NCI-H146 (cell line): ENCODE measurements at places on chromosomes 1 and 21.
A peak's percentile ranks its signal among the peaks of the same experiment; 100 is the strongest.

DNA sequence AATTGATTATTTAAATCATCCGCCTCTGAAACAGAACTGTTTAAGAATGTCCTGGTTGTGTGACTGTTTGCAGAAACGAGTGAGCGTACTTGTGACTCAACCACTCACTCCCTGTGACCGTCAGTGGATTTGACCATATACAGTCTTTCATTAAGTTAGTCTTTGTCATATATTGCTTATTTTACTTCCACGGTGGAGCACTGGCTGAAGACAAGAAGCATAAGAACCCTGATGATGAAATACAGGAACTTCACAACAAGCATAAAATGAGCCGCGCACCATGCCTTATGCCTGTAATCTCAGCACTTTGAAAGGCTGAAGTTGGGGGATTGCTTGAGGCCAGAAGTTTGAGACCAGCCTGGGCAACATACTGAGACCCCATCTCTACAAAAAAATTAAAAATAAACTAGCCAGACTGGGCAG is 194.0 kb downstream of the TOMM20 start:
- no peak for DNase-seq

- DNase-seq = no peak
Observed at GRCh38 chr1:23742670-23743286, 493 bp upstream of the ELOA start.

DNA sequence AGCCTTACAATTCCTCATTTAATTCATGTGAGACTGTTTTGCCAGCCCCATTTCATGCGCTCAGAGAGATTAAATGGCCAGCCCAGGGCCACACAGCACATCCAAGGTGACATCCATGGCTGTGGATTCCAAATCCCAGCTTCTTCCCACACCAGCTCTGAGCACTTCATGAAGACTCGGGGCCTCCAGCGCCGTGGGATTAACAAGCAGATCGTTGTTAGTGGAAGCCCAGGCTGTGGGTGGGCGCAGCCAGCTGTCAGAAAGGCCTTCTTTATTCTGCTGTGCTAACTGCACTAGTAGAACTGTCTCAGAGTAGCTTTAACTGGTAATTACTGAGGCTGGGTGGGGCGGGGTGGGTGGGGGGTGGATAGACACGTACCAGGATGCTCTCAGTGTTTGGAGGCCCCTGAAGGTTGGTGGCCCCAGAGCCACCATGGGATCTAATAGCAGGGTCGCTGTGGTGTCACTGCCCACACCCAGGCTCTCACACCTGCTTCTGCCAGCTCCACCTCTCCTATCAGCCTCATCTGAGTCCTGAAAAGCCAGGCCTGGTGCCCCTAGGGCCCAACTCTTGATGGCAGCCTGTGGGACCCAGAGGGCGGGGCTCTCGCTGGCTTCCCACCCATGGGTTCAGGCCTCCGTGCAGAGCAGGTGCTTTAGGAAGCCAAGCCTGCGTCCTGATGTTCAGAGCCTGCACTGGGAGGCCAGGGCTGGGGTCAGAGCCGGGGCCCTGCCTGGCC is 3.4 kb downstream of the BMP8A start:
- no peak for DNase-seq

- no peak for DNase-seq
Observed at GRCh38 chr1:179876300-179876715, 1.3 kb downstream of the TOR1AIP2 start.

- no peak for DNase-seq
Observed at GRCh38 chr1:41528106-41528505, 43.6 kb upstream of the EDN2 start.

DNA sequence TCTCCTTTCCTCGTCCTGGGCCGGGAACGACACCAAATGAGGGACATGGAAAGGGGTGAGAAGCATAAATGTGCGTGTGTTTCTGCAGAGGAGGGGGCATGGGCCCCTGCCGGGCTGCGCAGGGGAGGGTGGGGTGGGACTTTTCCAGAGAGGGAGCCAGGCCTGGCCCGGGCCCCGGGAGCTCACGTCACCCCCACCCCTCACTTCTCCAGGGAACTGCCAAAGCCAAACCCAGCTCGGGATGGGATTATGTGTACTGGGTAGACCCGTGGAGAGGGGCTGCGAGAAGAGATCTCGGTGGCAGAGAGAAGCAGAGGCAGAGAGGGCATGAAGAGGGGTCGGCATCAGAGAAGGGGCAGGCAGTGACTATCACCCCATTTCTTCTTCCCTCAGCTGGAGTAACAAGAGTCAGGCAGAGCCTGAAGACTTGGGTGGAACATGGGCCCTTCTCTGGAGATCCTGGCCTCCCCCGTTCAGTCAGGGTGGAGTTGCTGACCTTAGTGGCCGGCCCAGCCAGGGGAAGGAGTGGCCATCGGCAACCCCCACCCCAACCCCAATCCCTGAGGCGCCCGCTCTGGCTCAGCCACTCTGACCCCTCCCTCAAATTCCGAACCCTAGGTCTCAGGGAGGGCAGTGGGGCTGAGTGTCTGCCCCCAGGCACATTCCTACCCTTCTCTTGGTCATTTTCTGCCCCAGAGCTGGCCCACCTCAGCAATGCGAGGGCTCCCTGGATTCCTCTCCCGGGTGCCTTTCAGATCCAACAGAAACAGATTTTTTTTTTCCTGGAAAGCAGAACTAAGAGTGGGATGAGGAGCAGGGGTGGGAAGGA is 1.2 kb downstream of the ADAMTSL4 start:
- DNase-seq = no peak

DNA sequence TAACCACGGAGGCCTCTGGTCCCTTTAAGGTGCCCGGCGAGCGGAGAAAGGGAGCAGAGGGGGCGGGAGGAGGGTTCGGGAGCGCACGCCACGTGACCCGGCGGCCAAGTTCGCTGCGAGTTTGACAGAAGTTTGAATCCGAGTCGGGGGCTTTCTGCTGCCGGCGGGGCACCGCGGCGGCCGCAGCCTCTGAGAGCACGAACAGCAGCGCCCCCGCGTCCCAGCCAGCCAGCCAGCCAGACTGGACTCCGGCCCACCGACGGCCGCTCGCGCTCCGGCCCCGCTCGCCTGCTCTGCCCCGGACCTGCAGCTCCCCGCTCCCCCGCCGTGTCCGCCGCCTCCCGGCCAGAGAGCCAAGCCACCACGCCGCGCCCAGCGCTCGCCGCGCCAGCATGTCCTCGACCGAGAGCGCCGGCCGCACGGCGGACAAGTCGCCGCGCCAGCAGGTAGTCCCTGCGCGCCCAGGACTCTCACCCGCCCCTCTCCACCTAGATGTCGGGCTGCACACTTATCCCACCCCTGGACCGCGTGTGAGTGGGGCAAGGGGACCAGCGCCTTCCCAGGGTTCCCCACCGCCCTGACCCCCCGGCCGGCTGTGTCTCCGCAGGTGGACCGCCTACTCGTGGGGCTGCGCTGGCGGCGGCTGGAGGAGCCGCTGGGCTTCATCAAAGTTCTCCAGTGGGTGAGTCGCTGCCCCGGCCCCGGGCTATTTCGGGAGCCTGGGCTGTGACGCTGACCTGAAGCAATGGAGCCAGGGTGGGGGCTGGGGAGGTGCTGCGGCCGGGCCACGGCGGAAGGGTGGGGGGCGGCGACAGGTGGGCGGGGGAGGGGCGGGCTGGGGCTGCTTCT is at the start of gene SYPL2:
TSS of gene SYPL2 (plus strand) at position 95 of the 849 bp plus-strand sequence. CDS start at position 393, 298 bp downstream.
- peak; percentile 52 for DNase-seq

- DNase-seq = no peak
Observed at GRCh38 chr1:24803987-24804530, 58.8 kb downstream of the CLIC4 start.

DNA sequence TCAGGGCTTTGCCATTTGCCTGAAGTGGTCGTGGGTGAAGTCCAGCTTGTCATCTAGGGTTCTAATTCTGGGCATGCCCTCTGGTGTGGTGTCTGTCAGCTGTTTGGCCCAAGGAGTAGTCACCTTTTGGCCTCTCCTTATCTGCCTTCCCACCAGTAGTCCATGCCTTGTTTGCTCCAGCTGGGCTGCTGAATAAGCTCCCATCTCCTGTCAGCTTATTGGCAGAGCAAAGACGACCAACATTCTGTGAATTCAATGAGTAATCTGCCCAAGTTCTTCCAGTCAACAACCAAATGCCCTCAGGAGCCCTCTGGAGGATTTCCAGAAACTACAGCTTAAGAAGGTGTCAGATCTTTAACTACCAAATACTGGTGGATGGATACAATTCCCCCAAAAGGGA is 7.0 kb downstream of the BCAN start:
- peak; percentile 26 for DNase-seq

DNA sequence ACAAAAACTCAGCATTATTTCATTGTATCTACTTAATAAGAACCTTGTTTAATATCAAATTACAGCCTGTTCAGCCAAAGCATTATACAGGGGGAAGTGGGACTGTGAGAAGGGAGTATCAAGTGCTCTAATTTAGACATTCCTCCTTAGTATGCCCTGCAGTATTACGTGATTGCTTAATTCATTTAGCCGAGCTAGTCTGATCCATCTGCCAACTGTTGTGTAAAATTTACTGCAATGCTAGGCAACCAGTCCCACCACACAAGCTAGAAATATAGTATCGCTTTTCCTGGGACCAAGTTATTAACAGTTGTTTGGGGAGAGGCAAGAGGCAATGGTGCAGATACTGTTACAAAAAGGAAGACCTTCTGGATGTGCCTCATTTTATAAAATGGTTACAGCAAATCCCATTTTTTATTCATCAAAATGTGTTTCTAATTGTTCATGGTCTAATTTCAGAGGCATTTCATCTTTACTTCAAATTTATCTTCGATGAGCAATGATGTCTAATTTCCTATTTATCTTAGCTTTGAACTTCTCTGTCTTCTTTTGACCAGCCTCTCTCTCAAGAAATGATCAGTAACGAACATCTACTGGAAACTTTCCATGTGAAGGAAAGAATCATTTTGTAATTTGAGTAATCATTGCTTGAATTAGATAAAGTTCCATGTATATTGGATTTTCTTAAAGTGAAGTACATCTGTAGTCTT is 283.3 kb downstream of the DUSP10 start:
- DNase-seq = no peak

GRCh38 chr1:51733793-51734522 is 117.1 kb downstream of the OSBPL9 start:
- DNase-seq = peak; percentile 82

DNA sequence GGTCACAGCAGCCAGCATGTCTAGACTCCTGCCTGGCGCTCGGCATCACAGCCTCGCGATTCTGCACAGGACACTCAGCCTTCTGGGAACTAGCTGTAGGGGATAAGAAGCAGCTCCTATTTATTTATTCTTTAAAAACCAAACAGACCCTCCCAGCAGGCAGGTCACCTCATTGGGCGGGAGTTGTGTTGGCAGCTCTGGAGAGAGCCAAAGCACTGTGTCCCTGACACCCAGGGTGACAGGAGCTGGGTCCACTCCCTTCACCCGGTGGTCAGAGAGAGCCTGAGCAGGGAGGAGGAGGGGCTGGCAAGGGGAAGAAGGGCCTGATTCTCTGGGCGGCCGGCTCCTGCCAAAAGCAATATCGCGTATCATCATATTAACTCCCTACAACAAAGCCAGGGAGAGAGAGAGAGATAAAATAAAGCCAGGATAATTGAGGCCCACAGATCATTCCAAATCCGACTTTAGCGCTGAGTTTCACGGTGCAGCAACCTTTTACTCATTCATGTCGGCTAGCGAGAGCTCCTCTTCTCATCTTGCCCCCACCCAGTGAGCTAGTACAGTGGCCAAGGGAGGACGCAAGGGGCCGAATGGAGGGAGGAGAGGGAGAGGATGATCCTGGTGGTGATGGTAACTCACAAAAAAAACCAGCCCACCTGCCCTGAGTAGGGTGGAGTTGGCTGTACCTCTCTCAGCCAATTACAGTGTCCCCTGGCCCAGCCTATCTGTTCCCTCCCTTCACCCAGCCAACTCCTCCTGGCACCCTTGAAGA is 79.8 kb upstream of the IFFO2 start:
- DNase-seq = no peak

DNA sequence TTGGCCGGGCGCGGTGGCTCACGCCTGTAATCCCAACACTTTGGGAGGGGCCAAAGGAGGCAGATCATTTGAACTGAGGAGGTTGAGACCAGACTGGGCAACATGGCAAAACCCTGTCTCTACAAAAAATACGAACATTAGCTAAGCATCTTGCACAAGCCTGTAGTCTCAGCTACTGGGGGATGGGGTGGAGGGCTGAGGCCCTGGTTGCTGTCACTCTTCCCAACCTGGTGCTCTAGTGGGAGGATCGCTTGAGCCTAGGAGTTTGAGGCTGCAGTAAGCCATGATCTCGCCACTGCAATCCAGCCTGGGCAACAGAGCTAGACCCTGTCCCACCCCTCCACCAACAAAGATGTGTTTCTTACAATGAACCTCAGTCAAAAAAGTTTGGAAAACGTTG is 2.8 kb downstream of the PHGDH start:
- DNase-seq = no peak

GRCh38 chr1:25683731-25684130 is 67.1 kb downstream of the MAN1C1 start:
- no peak for DNase-seq

GRCh38 chr1:183956559-183957188 is 80.9 kb downstream of the COLGALT2 start:
- DNase-seq = no peak

DNA sequence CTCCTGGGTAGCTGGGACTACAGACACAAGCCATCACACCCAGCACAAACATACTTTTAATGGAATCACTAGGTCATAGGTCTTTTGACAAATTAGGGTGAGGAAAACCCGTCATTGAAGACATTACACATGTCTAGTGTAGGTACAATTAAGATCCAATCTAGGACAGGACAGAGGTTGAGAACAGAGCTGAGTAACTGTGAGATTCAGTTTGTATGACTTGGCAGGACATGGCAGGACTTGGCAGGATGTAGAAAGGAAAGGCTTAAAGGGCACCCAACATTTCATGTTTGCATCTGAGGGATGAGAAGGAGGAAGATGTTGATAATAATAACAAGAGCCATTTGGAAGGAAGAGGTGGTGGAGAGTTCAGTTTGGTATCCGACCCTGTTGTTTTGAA is 483.8 kb downstream of the PCP4 start:
- DNase-seq = no peak

- DNase-seq = no peak
Observed at GRCh38 chr1:98034505-98034904, 113.7 kb upstream of the DPYD start.

- DNase-seq = no peak
Observed at GRCh38 chr1:185129708-185130107, 27.0 kb downstream of the TRMT1L start.

DNA sequence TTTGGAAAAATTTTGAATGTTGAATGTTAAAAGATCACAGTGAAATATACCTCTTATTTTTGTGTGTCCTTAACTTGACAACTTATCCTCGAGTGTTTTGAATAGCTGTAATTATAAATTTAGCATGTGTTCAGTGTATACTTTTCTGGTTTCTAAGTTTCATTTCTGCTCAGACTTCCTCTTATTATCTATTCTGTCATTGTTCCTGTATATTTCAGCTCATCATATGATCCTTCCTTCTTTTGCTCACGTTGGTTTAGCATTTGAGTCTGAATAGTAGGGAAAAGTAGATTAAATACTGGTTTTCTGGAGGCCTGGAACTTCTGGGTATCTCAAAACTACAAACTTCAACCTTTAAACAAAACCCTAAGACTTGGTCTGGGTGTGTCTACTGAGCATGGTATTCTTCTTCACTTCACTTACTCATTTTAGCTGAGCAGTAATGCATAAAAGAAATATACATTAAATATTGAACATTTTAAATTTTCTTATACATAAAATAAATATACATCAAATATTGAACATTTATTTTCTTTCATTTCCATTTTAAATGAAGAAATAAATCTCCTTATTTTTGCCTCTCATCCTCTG is 3.3 kb upstream of the ATP6V1G3 start:
- no peak for DNase-seq

- no peak for DNase-seq
Observed at GRCh38 chr1:77961392-77961791, 17.5 kb downstream of the FUBP1 start.

- no peak for DNase-seq
Observed at GRCh38 chr21:26809745-26810144, 35.5 kb downstream of the ADAMTS1 start.
